ENCODE measurements at places on chromosomes 3 and 15. TPM values are rescaled to one million over a fixed set of nuclear protein-coding genes. Genes with fewer than 3 reads are reported as not detected.

- H3K4me1 ChIP-seq: peaks cover 4% of the 10 kb centered on the region
- no peak overlapping the region for H3K4me3 ChIP-seq
- H3K36me3 ChIP-seq: no peaks in the 10 kb centered on the region
- no peak for DNase-seq
These were observed 287.0 kb downstream of the ZIC4 start for GRCh38 chr3:147119346-147119745.

DNA sequence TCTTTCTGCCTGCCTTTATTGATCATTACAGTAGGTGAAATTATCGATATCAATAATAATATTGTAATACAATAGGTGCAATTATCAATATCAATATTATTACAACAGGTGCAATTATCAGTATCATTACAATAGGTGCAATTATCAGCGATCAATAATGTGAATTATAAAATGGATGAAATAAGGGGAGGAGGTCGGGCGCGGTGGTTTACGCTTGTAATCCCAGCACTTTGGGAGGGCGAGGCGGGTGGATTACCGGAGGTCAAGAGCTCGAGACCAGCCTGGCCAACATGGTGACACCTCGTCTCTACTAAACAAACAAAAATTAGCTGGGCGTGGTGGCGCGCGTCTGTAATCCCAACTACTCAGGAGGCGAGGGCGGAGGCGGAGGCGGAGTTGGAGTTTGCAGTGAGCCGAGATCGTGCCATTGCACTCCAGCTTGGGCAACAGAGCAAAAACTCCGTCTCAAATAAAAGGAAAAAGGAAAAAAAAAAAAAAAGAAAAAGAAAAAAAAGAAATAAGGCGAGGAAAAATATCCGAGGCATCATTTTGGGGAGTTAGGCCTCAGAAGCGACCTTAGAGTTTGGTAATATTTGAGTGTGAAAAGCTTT, 611 bp upstream of the BNIP2 start:
- peak; percentile 95 for DNase-seq
- peak overlapping the region; percentile 98 for H3K27ac ChIP-seq
- H3K4me1 ChIP-seq: peaks cover 33% of the 10 kb centered on the region
- H3K27me3 ChIP-seq: no peaks in the 10 kb centered on the region

- DNase-seq: no peak
- H3K36me3 ChIP-seq: no peaks in the 10 kb centered on the region
- H3K27me3 ChIP-seq: no peaks in the 10 kb centered on the region
- peak overlapping the region; percentile 33 for H3K4me3 ChIP-seq
These were observed 32.1 kb upstream of the AP4E1 start for GRCh38 chr15:50876260-50876988.

MAP1A gene
- 61.2 TPM for total RNA-seq

CEP19 gene
- 2.6 TPM for total RNA-seq

DNA sequence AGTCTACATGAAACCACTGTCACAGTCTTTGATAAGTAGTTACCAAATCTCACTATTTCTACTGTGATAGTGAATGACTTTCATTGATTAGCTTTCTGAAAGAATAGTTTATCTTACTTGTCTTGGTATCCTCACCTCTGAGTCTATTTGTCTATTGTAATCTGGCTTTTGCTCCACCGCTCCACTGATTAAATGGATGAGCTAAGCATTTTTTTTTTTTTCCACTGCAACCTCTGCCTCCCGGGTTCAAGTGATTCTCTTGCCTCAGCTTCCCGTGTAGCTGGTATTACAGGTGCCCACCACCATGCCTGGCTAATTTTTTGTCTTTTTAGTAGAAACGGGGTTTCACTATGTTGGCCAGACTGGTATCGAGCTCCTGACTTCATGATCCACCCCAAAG, 12.9 kb downstream of the BBS4 start:
- no peaks in the 10 kb centered on the region for H3K27me3 ChIP-seq
- DNase-seq: no peak
- no peak overlapping the region for H3K27ac ChIP-seq
- no peaks in the 10 kb centered on the region for H3K4me1 ChIP-seq

LDHAL6B gene
- not detected for total RNA-seq

- H3K4me3 ChIP-seq: no peak overlapping the region
- no peaks in the 10 kb centered on the region for H3K36me3 ChIP-seq
- no peaks in the 10 kb centered on the region for H3K4me1 ChIP-seq
- H3K27me3 ChIP-seq: no peaks in the 10 kb centered on the region
These were observed 383.9 kb upstream of the TMCO5A start for GRCh38 chr15:37550360-37551024.

GRCh38 chr3:138960417-138960852, 13.4 kb downstream of the FOXL2NB start:
- H3K4me3 ChIP-seq: no peak overlapping the region
- no peak overlapping the region for H3K27ac ChIP-seq
- no peak for DNase-seq
- H3K27me3 ChIP-seq: peaks cover 26% of the 10 kb centered on the region

- H3K4me1 ChIP-seq: no peaks in the 10 kb centered on the region
- no peak overlapping the region for H3K4me3 ChIP-seq
- no peak overlapping the region for H3K27ac ChIP-seq
- DNase-seq: no peak
These were observed 228.8 kb upstream of the ALCAM start for GRCh38 chr3:105137911-105138310.

- H3K4me3 ChIP-seq: no peak overlapping the region
- H3K27me3 ChIP-seq: no peaks in the 10 kb centered on the region
- no peak for DNase-seq
- peaks cover 13% of the 10 kb centered on the region for H3K4me1 ChIP-seq
These were observed 26.3 kb downstream of the NGRN start for GRCh38 chr15:90291679-90292356.

GRCh38 chr3:137770835-137771399, 6.8 kb downstream of the SOX14 start:
- peaks cover 66% of the 10 kb centered on the region for H3K27me3 ChIP-seq
- DNase-seq: no peak
- H3K36me3 ChIP-seq: no peaks in the 10 kb centered on the region
- peak overlapping the region; percentile 19 for H3K4me3 ChIP-seq

- H3K36me3 ChIP-seq: no peaks in the 10 kb centered on the region
- no peaks in the 10 kb centered on the region for H3K4me1 ChIP-seq
- DNase-seq: no peak
- H3K27ac ChIP-seq: no peak overlapping the region
- no peak overlapping the region for H3K4me3 ChIP-seq
These were observed 165.7 kb downstream of the ZNF385D start for GRCh38 chr3:21585216-21585740.

TTLL13 gene
- total RNA-seq: not detected

IL17RC gene
- total RNA-seq: 88.9 TPM

DNA sequence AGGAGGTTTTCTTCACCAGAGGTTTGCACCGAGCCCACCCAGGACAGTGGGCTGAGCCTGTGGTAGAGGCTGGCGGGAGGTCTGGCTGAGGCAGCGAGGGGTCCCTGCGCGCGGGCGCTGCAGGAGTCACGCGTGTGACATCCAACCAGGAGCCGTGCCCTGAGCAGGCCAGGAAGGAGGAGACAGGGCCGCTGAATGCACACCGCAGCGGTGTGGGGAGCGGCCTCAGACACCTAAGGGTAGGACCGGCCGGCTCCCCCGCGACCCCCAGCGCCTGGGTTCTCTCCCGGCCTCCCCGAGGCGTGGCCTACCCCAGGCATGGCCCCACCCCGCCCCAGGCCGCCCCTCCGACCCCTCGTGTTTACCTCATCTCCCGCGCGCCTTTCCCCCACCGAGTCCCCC, 412 bp downstream of the SLC41A3 start:
- H3K4me1 ChIP-seq: no peaks in the 10 kb centered on the region
- peak overlapping the region; percentile 91 for H3K27ac ChIP-seq
- H3K36me3 ChIP-seq: no peaks in the 10 kb centered on the region
- no peak for DNase-seq

DNA sequence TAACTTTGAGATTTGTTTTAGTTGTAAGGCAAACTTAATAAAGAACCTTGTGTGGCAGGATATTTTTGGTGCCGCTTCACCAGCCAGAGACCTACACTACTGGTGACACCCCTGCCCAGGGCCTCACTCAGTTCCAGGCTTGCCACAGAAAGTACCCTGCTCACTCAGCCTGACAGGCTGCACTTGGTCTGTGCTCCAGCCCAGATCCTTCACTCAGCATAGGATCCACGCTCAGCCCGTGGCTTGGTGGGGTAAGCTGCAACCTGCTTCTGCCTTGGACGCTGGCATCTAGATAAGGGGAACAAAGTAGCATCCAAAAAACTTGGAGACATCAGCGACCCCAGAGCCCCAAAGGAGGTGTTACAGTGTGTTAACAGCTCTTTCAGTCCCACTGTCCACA, 825.5 kb downstream of the EPHA3 start:
- H3K4me3 ChIP-seq: no peak overlapping the region
- H3K4me1 ChIP-seq: no peaks in the 10 kb centered on the region
- H3K27me3 ChIP-seq: no peaks in the 10 kb centered on the region
- DNase-seq: no peak
- H3K36me3 ChIP-seq: no peaks in the 10 kb centered on the region

HTR3E gene
- total RNA-seq: not detected

SHC4 gene
- total RNA-seq: 3.0 TPM

DNA sequence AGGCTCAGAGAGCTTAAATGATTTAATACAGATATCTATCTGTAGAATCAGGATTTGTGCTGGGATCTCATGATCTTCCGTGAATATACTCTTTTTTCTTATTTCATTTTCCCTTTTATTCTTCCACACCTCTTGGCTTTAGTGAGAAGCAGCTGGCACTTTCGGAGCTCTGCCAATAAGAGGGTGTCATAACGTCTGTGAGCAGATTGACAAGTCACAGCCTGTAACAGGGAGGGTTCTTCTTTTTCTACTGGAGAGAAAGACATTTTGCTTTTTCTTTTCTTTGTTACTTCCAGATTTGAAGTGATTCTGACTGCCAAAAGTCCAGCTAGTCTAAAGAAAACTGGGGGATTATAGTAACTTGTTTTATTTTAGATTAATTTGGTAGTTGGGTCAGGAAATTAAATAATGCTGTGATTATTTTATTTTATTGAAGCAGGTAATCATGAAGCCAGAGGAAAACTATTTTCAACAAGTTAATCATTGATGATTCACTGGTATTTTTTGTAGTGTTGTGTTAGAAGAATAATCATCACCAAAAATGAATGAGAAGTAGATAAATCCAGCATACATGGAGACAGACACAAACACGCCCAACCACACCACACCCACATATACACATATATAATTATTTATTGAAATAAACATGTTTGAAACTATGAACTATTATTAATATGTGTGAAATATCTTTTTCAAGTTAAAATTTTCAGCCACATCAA, 69.8 kb downstream of the TNFAIP8L3 start:
- no peak for DNase-seq
- H3K4me1 ChIP-seq: no peaks in the 10 kb centered on the region
- no peak overlapping the region for H3K27ac ChIP-seq

ADAMTSL3 gene
- 29.2 TPM for total RNA-seq

SLC6A11 gene
- not detected for total RNA-seq

FETUB gene
- not detected for total RNA-seq

DNA sequence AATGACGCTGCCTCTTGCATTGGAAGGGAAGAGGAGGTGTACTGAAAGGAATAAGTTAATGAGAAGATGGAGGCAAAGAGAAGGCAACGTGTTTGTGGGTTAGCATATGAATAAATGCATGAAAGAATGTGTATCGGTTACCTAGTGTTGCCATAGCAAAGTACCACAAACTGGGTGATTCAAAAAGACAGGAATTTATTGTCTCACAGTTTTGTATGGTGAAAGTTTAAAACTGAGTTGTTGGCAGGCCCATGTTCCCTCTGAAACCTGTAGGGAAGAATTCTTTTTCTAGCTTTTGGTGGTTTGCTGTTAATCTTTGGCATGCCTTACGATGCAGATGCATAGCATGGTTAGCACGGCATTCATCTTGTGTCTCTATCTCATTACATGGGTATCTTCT, 729.9 kb downstream of the MECOM start:
- no peak for DNase-seq
- H3K36me3 ChIP-seq: no peaks in the 10 kb centered on the region
- H3K27ac ChIP-seq: no peak overlapping the region

KCNMB3 gene
- total RNA-seq: 2.7 TPM

DAPK2 gene
- 5.5 TPM for total RNA-seq

- no peak overlapping the region for H3K27ac ChIP-seq
- H3K27me3 ChIP-seq: no peaks in the 10 kb centered on the region
- peaks cover 21% of the 10 kb centered on the region for H3K36me3 ChIP-seq
These were observed 25.7 kb downstream of the SPCS1 start for GRCh38 chr3:52731590-52731989.

DNA sequence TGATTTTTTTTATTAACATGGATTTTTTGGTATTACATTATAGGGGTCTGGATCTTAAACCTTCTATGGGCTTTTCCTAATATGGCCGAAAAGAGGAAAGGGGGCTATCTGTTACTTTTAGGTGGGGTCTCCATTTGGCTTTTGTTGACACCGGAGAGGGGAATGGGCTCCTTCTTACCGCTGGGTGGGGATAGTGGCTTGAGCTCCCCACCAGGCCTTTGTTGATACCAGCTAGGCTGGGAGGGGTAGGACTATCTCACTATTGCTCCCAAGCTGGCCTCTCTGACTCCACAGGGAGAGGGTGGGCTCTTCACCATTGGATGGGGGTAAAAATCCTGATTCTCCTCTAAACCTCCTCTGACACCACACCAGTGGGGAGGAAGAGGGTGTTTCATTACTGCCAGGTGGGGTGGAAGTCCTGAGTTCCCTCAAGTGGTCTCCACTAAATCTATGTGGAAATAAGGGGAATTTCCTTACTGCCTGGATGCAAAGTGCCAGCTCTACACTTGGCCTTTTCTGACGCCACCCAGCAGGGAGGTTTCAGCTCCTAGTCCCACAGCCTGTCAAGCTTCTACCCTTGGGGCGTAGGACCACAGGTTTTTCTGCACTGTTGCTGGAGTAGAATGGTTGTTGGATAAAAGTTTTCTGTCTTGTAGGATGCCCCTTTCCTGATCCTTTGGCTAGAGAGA, 572.3 kb downstream of the MAGI1 start:
- no peaks in the 10 kb centered on the region for H3K27me3 ChIP-seq
- no peaks in the 10 kb centered on the region for H3K36me3 ChIP-seq
- no peaks in the 10 kb centered on the region for H3K4me1 ChIP-seq
- no peak overlapping the region for H3K4me3 ChIP-seq
- no peak for DNase-seq

SLC24A1 gene
- 4.2 TPM for total RNA-seq

- H3K36me3 ChIP-seq: no peaks in the 10 kb centered on the region
- H3K27me3 ChIP-seq: no peaks in the 10 kb centered on the region
- no peak overlapping the region for H3K4me3 ChIP-seq
- no peak overlapping the region for H3K27ac ChIP-seq
- H3K4me1 ChIP-seq: no peaks in the 10 kb centered on the region
- DNase-seq: no peak
These were observed 68.9 kb downstream of the DUT start for GRCh38 chr15:48400086-48400485.

- no peak overlapping the region for H3K4me3 ChIP-seq
- DNase-seq: no peak
- H3K36me3 ChIP-seq: no peaks in the 10 kb centered on the region
- H3K27ac ChIP-seq: no peak overlapping the region
- H3K4me1 ChIP-seq: no peaks in the 10 kb centered on the region
These were observed 63.1 kb downstream of the CGNL1 start for GRCh38 chr15:57439128-57440027.

- peak; percentile 87 for DNase-seq
- H3K27me3 ChIP-seq: no peaks in the 10 kb centered on the region
- H3K4me3 ChIP-seq: peak within 1 kb of the TSS; percentile 33
- no peaks in the 10 kb centered on the region for H3K36me3 ChIP-seq
- H3K4me1 ChIP-seq: peaks cover 20% of the 10 kb centered on the region
These were observed at the start of gene SHC4 for GRCh38 chr15:48963524-48964113. TSS of gene SHC4 (minus strand) at chr15:48963919. CDS start at chr15:48963015, 904 bp downstream.

GRCh38 chr3:51434746-51435327, 43.8 kb downstream of the RBM15B start:
- no peak for DNase-seq
- no peak overlapping the region for H3K27ac ChIP-seq
- H3K27me3 ChIP-seq: no peaks in the 10 kb centered on the region
- H3K36me3 ChIP-seq: peaks cover 21% of the 10 kb centered on the region
- no peaks in the 10 kb centered on the region for H3K4me1 ChIP-seq
- no peak overlapping the region for H3K4me3 ChIP-seq
